ENCODE measurements at places on chromosomes 12 and 14. TPM values are rescaled to one million over a fixed set of nuclear protein-coding genes. Genes with fewer than 3 reads are reported as not detected.

DNA sequence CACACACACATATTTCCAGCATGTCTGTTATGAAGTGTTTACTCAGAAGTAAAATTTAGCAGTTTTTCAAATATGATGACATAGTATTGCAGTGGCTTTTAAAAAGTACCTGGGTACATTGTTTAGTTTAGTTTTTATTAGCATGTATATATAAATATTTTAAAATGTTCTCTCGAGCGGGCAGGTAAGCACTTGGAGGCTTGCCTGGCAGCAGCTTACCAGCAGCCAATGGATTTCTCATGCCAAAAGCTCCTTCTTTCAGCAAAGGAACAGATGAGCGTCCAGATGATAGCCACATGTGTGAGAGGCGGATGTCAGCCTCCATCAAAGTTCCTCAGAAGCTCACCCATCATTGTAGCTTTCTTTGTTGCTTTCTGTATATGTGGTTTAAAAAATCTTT lies 57.2 kb upstream of the LRIG3 start:
- H3K36me3 ChIP-seq = no peaks in the 10 kb centered on the region
- no peak overlapping the region for H3K4me3 ChIP-seq
- no peak overlapping the region for H3K27ac ChIP-seq
- no peaks in the 10 kb centered on the region for H3K4me1 ChIP-seq

The PNN gene
- total RNA-seq = 40.2 TPM

- H3K27me3 ChIP-seq = no peaks in the 10 kb centered on the region
- H3K27ac ChIP-seq = no peak overlapping the region
- no peak overlapping the region for H3K4me3 ChIP-seq
Observed at GRCh38 chr12:97572220-97572619, 109.6 kb downstream of the RMST start.

- no peak overlapping the region for H3K27ac ChIP-seq
- no peak for DNase-seq
- no peaks in the 10 kb centered on the region for H3K36me3 ChIP-seq
- H3K4me1 ChIP-seq = no peaks in the 10 kb centered on the region
- H3K27me3 ChIP-seq = no peaks in the 10 kb centered on the region
Observed at GRCh38 chr12:89959179-89959578, 250.5 kb upstream of the ATP2B1 start.

The HOXC11 gene
- not detected for total RNA-seq

The ALKBH1 gene
- total RNA-seq = 10.2 TPM

The COQ6 gene
- total RNA-seq = 30.6 TPM

- no peaks in the 10 kb centered on the region for H3K36me3 ChIP-seq
- H3K27me3 ChIP-seq = no peaks in the 10 kb centered on the region
- no peak overlapping the region for H3K27ac ChIP-seq
- DNase-seq = no peak
Observed at GRCh38 chr12:76586764-76587395, 27.3 kb upstream of the OSBPL8 start.

- H3K27me3 ChIP-seq = no peaks in the 10 kb centered on the region
- no peak for DNase-seq
- H3K36me3 ChIP-seq = no peaks in the 10 kb centered on the region
Observed at GRCh38 chr14:60250257-60251035, 1.4 kb downstream of the PPM1A start.

DNA sequence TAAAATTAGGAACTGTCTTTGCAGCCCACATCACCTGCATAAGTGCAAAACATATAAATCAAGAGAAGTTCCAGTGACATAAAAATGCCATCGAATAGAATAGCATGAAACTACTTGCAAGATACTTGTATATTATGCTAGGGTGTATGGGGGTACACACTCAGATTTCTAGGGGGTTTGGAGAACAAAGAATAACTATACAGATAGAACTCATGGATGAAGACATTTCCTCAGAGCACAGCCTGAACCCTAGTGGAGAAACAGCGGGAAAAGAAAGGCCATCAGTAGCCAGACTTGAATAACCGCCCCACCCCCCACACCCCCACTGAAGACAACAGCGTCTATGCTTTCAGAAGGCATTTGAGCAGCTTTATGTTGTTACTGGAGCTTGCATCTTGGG lies 425.8 kb downstream of the NPAS3 start:
- H3K4me1 ChIP-seq = peaks cover 9% of the 10 kb centered on the region
- H3K27ac ChIP-seq = no peak overlapping the region
- no peak for DNase-seq
- H3K27me3 ChIP-seq = no peaks in the 10 kb centered on the region
- H3K4me3 ChIP-seq = no peak overlapping the region

The HCAR1 gene
- not detected for total RNA-seq

DNA sequence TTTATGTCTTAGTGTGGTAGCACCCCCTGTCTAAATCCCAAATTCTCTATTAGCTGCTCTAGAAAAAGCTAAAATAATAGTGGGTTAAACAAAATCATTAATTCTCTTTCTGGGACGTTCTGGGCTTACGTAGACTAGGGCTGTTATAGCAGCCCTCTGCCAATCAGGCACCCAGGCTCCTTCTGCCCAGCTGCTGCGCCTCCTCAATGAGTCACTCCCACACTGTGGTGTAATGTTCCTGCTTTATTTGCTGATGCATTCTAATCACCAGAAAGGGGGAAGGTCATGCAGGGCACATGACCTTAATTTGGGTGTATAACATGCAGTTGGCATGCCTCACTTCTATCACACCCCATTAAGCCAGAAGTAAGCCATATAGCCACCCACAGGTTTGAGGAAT lies 294.5 kb downstream of the GALC start:
- no peak overlapping the region for H3K4me3 ChIP-seq
- no peaks in the 10 kb centered on the region for H3K4me1 ChIP-seq
- no peak for DNase-seq
- no peaks in the 10 kb centered on the region for H3K27me3 ChIP-seq

Measured in sigmoid colon (tissue), 7 donors.